Caco-2 (cell line): ENCODE measurements at places on chromosomes 2 and 18. TPM values are rescaled to one million over a fixed set of nuclear protein-coding genes. Genes with fewer than 3 reads are reported as not detected.

GRCh38 chr2:239735131-239735828 is 289.9 kb downstream of the NDUFA10 start:
- no peaks in the 10 kb centered on the region for H3K27me3 ChIP-seq
- no peak for DNase-seq
- H3K4me3 ChIP-seq = no peak overlapping the region
- H3K4me1 ChIP-seq = no peaks in the 10 kb centered on the region
- no peaks in the 10 kb centered on the region for H3K36me3 ChIP-seq

The RAB31 gene
- 9.5 and 14.5 TPM in 2 replicates for total RNA-seq

The BUB1 gene
- total RNA-seq = 59.1 and 60.7 TPM in 2 replicates

GRCh38 chr2:8790739-8791162 is 46.7 kb downstream of the KIDINS220 start:
- no peaks in the 10 kb centered on the region for H3K4me1 ChIP-seq
- DNase-seq = no peak
- no peaks in the 10 kb centered on the region for H3K27me3 ChIP-seq
- no peak overlapping the region for H3K27ac ChIP-seq
- no peak overlapping the region for H3K4me3 ChIP-seq
- H3K36me3 ChIP-seq = no peaks in the 10 kb centered on the region

DNA sequence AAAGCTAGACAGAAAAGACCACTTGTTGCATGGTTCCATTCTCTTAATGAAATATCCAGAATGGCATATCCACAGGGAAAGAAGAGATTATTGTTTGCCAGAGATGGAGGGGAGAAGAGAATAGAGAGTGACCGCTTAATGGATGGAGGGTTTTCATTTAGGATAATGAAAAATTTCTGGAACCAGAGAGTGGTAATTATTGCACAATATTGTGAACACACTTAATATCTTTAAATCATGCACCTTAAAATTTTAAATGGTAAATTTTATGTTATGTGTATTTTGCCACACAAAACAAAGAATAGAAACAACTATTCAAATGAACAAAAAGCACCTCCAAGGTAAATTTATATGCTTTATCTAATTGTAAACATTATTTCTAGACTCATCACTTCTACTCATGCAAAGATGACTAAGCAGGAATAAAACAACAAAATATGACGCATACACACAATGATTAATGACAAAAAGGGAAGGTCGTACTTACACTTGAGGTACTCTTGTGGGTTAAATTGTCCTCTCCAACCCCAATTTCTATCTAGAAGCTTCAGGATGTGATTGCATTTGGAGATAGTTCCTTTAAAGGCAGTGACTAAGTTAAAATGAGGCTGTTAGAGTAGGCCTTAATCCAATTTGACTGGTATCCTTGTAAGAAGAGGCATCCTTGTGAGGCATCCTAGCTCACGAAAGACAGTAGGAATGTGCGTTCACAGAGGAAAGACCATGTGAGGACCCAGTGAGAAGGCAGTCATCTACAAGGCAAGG is 18.7 kb upstream of the DHRS9 start:
- H3K27me3 ChIP-seq = no peaks in the 10 kb centered on the region; the same call in 1 of the 2 replicates
- H3K36me3 ChIP-seq = no peaks in the 10 kb centered on the region
- DNase-seq = no peak
- no peak overlapping the region for H3K4me3 ChIP-seq

GRCh38 chr2:159086826-159087225 is 118.4 kb downstream of the TANC1 start:
- H3K4me3 ChIP-seq = no peak overlapping the region
- DNase-seq = no peak
- 0 out of 2 replicates have a peak, but pooled peaks cover 1% of the 10 kb centered on the region for H3K36me3 ChIP-seq
- no peaks in the 10 kb centered on the region for H3K27me3 ChIP-seq
- peaks cover 5% of the 10 kb centered on the region for H3K4me1 ChIP-seq
- no peak overlapping the region for H3K27ac ChIP-seq

DNA sequence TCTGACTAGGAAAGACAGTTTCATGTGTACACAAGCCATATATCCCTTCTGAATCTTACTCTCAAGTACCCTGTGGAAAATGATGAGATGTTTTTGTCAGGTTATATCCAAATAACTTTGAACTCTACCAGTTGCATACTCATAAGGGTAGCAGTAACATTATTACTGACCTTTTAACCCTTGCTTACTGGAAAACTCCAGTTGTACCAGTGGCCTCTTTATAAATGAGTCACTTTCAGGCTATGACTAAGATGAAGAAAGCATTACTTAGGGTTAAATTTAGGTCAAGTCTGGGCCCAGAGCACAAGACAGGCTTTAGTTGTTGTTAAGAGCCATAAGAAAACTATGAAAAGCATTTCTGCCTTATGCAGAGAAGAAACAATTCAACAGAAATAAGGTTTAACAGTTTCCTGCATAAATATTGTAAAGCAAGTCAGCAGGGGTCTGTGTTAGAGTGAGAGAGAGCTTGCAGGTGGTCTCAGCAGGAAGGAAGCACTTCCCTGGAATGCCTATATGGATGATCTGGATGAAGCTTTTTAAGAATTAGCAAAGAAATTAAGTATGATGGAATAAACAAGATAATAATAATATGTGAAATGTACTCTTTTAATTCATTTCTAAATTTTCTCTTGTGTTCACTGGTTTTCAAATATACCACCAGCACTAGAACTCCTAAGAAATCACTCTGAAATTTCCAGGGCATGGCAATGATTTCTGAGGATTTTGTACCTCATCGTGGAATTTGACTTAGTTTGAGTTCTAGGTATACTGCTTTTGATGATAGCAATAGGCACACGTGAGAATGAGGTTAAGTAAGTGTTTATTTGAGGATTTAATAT is 126.6 kb downstream of the UBE2E3 start:
- H3K27me3 ChIP-seq = no peaks in the 10 kb centered on the region
- no peaks in the 10 kb centered on the region for H3K36me3 ChIP-seq
- no peaks in the 10 kb centered on the region for H3K4me1 ChIP-seq
- no peak overlapping the region for H3K4me3 ChIP-seq
- no peak overlapping the region for H3K27ac ChIP-seq

The NBEAL1 gene
- total RNA-seq = 39.9 and 44.1 TPM in 2 replicates

- no peaks in the 10 kb centered on the region; the same call in 1 of the 2 replicates for H3K27me3 ChIP-seq
- H3K4me1 ChIP-seq = no peaks in the 10 kb centered on the region
- DNase-seq = no peak
- H3K4me3 ChIP-seq = no peak overlapping the region
Observed at GRCh38 chr2:54767921-54768320, 44.5 kb downstream of the EML6 start.

- H3K27me3 ChIP-seq = no peaks in the 10 kb centered on the region
- no peak overlapping the region for H3K4me3 ChIP-seq
- H3K27ac ChIP-seq = no peak overlapping the region
- no peak for DNase-seq
- H3K4me1 ChIP-seq = no peaks in the 10 kb centered on the region
- H3K36me3 ChIP-seq = no peaks in the 10 kb centered on the region
Observed at GRCh38 chr18:59932401-59932800, 32.6 kb downstream of the PMAIP1 start.

DNA sequence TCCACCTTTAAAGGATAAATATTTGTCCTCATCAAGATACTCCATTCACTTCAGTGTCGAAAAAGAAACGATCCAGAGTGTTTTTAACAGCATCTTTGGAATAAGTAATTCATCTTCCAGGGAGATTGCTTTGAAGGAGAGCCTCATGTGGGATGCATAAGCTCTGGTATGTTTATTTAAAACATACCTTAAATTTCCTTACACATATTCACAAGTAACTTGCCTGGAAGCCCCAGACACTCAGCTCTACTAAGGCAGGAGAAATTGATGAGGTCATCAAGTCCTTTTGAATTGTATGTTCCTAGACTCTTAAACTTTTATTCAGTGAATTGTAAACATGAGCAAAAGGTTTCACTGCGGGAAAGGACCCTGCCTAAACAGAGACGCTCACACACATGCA is 103.0 kb downstream of the CDK15 start:
- peaks cover 61% of the 10 kb centered on the region for H3K4me1 ChIP-seq
- no peak overlapping the region for H3K4me3 ChIP-seq
- no peak for DNase-seq

GRCh38 chr2:121579309-121579708 is 48.6 kb downstream of the RNU4ATAC start:
- H3K27ac ChIP-seq = no peak overlapping the region
- no peaks in the 10 kb centered on the region for H3K27me3 ChIP-seq
- H3K36me3 ChIP-seq = no peaks in the 10 kb centered on the region
- no peak overlapping the region for H3K4me3 ChIP-seq

The MEP1B gene
- not detected in 2 replicates for total RNA-seq
